ENCODE measurements at places on chromosomes 1 and 21.

- no peak for DNase-seq
Observed at GRCh38 chr1:33286451-33287185, 30.3 kb downstream of the ZNF362 start.

GRCh38 chr1:155622191-155622590 lies 12.2 kb downstream of the MSTO1 start:
- no peak for DNase-seq

DNA sequence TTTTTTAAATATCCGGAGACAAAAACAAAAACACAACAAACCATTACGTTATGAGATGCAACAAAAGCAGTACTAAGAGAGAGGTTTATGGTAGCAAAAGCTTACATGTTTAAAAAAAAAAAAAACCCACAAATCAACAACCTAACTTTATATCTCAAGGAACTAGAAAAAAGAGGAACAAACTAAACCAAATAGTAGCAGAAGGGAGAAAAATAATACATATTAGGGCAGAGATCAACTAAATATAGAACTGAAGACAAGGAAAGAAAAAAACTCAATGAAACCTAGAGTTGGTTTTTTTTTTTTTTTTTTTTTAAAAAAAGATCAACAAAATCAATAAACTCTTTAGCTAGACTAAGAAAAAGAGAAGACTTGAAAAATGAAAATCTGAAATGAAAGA lies 34.9 kb downstream of the ZNF644 start:
- DNase-seq: no peak

- no peak for DNase-seq
Observed at GRCh38 chr1:13663969-13664368, 36.0 kb upstream of the PRDM2 start.

DNA sequence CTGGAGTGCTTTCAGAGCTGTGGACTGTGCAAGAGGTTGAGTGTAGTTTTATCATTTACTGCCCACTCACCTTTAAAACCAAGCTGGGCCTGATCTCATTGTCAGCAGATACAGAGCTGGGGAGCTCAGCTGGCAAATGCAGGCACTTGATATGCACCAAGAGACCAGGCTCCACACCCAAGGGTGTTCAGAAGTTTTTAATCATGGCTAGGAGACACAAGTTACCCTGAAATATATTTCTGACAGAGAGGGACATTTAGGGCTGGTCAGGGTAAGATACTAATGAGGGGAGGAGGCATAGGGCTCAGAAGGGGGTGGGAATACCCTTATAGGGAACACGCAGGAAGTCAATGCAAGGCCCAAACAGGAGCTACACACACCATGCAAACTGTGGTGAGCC lies 153.7 kb downstream of the ELAVL4 start:
- no peak for DNase-seq
